ENCODE measurements at places on chromosomes 13 and 19. TPM values are rescaled to one million over a fixed set of nuclear protein-coding genes. Genes with fewer than 3 reads are reported as not detected.

Gene DBP
- total RNA-seq, result 11.8 TPM

Gene FREM2
- 0.02 TPM for total RNA-seq

Gene ZNF69
- 6.0 TPM for total RNA-seq

Gene NTF4
- total RNA-seq, result not detected

Gene IGFL1
- not detected for total RNA-seq

Gene PEG3
- not detected for total RNA-seq

Gene MADCAM1
- 0.18 TPM for total RNA-seq

Gene APC2
- total RNA-seq, result 0.05 TPM

Gene ZNF331
- 14.6 TPM for total RNA-seq

Gene RASGRP4
- 7.6 TPM for total RNA-seq

Gene FAM216B
- total RNA-seq, result not detected

Gene CRLF1
- total RNA-seq, result not detected

Gene ZNF564
- 10.1 TPM for total RNA-seq

Gene PALM3
- not detected for total RNA-seq

Gene GRIK5
- total RNA-seq, result 2.0 TPM

All from T-helper 2 cell treated with Interferon-gamma antibody and Interleukin-4, amounts not matched to agents 100 ng/mL and 5 ng/mL, for 36 hours (primary cell).